Activated CD4-positive, CD25-positive, alpha-beta regulatory T cell (primary cell): ENCODE measurements at places on chromosomes 2 and 18.

DNA sequence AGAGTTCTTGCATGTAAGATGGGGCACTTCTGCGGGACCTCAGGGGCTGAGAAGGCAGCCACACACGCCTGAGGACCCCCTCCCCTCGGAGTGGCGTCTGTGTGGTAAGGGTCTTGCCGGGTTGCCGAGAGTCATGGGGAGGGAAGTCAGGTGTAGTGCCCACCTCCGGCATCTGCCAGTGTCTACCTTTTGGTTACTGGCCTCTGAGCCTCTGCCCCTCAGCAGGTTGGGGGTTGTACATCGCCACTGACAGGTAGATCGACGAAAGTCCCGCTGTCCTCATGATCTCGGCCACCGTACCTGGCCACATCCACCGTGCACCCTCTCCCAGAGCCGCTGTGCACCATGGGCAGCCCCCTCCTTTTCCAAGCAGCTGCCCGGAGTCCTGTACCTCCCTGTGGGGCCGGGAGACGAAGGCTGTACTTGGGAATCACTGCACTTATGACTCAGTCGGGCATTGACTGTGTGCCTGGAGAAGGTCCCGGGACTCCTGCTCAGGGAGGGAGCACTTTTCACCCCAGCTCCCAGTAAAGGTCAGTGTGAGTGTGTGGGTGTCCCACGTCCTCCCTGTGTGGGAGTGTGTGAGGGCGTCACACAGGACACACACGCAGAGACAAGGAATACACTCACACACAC is 332.4 kb upstream of the MYT1L start:
- no peak for DNase-seq

GRCh38 chr2:122639711-122640110 is 884.3 kb downstream of the TSN start:
- DNase-seq, result no peak

GRCh38 chr2:37618326-37618725 is 53.1 kb downstream of the CDC42EP3 start:
- DNase-seq, result no peak

DNA sequence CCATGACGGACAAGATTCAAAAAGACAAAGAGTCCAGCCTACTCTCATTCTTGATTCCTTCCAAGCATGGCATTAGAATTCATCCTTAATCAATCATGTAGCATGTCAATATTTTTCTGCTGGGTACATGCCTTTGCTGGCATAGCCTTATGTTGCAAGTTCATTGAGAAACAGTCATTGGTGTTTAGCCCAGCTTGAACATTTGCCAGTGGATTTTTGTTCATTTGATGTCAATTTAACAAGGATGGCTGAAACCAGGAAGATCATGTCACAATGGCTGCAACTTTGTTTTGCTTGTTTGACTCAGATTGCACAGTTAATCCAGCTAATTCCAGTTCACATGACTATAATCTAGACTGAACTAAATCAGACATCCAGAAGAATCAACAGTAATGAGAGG is 1132.2 kb downstream of the LRP1B start:
- DNase-seq, result no peak

DNA sequence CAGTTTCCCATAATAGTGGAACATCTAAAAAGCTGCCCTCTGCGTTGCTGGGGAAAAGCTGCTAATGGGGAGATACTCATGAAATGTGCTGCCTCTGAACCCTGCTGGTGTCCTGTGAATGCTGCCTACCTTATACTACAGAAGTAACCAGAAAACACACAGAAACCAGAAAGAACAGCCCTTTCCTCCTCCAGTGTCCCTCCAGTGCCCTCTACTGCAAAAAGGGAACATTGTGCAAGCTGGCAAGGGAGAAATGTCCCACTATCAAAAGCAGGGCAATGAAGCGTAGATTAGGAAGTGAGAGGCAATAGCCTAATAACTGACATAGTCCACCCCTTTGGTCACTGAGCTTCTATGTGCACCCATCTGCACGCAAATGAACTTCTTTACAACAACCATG is 162.7 kb upstream of the ETAA1 start:
- no peak for DNase-seq

- no peak for DNase-seq
Observed at GRCh38 chr2:215760557-215760956, 252.8 kb downstream of the MREG start.

DNA sequence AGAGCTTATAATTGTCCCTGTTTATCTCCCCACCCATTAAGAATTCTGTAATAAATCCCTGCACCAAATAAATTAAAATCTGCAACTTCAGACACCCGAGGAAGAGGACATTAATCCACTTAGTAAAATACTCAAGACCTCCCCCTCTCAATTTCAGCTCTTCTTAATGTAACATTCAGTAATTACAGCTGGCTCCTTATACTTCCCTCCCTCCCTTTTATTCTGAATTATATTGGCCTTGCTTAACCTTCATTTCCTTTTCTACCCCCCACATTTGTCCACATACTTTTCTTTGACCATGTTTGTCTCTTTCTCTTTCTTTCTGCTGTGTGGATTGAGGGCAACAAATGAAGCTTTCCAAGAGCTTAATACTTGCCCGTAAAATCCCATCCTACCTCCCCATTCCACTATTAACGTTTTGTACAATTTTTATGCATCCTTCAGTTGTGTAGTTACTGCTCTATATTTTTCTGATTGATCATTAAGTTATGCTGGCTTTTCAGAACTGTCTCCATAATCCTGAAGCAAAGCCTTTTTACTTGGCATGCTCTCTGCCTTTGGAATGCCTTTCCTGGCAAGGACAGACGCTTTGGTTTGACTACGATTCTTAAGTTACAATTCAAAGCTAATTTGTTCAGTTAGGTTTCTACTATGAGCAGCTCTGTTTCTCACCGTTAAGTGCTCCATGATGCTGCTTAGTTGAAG is 580.1 kb downstream of the ZEB2 start:
- no peak for DNase-seq

GRCh38 chr2:41647468-41648050 is 400.3 kb upstream of the PKDCC start:
- DNase-seq, result no peak

- no peak for DNase-seq
Observed at GRCh38 chr2:48227617-48228344, 302.2 kb upstream of the STON1 start.

DNA sequence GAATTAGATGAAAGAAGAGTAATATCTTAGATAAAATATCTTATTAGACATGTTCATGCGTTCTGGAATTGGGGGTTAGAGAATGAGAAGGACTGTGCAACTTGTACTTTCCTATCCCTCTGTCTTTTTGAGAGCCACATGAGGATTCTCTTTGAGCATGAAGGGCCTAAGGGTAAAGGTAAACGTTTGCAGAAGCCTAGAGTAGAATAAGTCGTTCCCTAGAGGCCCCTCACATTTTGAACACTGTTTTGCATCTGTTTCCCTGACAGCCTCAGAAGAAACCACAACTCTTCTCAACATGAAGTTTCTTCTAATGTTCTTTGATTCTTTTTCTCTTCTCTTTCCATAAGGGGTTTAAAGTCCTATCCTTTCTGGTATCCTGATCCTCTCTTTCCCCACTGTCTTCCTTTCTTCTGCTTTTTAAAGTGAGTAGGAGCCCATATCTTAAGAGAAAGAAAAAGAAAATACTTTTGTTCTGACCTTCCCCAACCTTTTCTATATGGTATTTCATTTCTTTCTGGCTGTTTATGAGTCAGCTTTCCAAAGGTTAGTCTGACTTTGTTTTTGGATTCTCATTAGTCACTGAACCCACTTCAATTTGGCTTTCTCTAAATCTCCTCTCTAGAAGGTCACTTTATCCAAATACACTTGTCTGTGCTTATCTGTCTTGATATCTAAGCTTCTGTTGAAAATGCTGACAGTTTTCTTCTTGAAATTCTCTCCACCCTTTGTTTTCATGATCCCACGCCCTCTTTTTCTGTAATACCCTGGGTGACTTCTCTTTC is 34.8 kb downstream of the PPP1R1C start:
- no peak for DNase-seq

DNA sequence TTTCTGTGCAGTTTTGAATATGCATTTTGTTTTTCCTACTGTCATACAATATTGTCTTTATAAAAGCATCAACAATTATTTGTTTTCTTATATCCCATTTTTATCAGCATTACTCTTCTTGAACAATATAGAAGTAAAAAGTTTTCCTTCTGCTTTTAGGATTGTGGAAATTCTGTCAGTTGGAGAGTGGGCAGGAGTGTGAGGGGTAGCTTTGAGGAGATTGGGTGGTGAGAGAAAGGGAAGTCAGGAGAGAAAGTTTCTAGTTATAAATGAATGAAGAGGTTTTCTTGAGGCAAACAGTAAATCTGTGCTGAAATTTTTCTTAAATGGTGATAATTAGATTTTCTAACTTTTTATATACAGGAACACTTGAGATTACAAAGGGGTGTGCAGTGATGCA is 151.7 kb upstream of the NOSTRIN start:
- no peak for DNase-seq

DNA sequence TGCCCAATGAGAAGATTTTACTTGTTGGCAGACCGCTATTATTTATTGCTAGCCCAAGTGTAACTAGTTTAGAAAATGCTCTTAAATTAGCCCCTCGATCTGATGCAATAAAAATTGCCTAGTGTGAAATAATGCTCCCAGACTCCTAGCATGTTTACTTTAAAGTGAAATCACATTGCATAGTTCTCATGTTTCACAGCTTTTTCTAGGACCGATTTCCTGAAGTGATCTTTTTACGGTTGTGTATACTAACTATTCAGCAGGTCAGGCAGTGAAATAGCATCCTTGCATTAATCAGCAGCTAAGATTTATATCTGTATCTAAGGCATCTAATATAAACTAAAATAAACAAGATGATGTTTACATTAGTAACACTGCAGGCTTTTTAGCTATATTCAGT is 52.4 kb downstream of the PMS1 start:
- DNase-seq, result no peak

DNA sequence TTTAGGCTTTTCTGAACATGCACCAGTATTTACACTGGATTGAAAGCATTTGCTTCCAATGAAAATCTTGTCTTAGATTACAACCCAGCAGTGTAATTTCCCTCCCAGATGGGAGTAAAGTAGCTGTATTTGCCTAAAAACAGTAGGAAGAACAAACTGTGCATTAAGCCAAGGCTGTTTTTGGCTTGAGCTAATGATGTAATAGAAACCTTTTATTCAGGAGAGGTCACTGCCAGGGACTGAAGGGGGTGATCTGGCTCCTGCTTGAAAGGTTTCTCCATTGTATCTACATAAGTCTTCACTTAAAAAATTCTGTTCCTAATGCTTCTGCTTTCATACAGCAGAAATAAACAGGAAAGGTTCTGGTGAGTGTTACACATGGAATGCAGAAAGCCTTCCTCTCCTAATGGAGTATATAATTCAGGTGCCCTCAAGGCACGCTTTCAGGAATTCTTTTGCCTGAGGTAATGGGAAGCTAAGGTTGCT is 74.4 kb downstream of the MEIS1 start:
- no peak for DNase-seq

GRCh38 chr18:36724591-36725001 is 104.2 kb downstream of the TPGS2 start:
- DNase-seq, result no peak

- no peak for DNase-seq
Observed at GRCh38 chr2:151670846-151671597, 63.3 kb downstream of the NEB start.

GRCh38 chr18:68608851-68609490 is 105.9 kb downstream of the TMX3 start:
- DNase-seq, result no peak

DNA sequence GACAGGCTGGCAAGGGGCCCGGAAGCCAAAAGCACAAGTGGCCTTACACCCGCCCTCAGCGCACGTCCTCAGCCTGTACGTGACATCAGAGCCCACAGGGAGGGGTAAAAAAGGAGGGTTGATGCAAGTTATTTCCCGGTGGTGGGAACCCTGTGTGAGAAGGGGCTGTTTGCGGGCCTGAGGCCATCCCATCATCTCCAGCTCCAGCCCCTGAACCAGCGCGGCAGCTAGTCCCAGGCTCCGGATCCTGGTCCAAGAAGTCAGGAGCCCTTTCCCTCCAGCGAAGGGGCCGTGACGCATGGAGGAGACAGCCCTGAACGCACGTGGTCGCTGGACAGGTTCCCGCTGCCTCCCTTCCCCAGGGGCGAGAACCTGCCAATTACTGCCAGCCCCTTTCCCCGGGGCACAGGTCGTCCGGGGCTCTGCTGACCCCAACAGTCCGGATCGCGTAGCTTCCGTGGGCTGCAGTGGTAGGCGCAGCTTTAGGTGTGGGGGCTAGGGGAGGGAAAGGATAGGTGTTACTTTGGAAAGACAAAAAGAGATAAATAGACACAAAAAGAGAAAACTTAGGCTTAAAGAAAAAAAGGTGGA is 1.3 kb upstream of the LRP2 start:
- DNase-seq, result no peak

- DNase-seq, result no peak
Observed at GRCh38 chr2:8615252-8615575, 66.6 kb upstream of the ID2 start.

- DNase-seq, result no peak
Observed at GRCh38 chr2:424306-425171, 136.6 kb upstream of the ALKAL2 start.

- no peak for DNase-seq
Observed at GRCh38 chr2:10255189-10256030, 47.3 kb upstream of the HPCAL1 start.

DNA sequence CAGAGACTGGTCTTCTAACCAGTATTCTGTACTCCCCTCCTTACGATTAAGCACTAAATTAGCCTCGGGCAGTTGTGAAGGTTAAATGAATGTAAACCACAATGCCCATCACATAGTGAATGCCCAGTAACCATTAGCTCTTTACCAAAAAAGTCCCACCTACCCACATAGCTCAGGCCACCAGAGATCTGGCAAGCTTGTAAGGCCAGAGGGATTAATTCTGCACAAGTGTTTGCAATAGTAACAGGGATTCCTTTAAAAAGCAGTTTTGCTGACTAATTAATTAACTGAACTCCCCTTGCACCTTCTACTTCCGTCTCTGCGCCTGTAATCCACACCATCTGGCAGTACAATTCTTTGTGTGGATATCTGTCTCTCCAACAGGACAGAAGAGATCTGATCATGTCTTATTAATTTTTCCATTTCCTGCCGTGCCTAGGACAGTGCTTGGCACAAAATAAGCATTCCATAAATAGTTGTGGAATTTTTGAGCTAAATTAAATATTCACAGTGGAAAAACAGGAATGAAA is 36.2 kb upstream of the IGFBP2 start:
- no peak for DNase-seq

DNA sequence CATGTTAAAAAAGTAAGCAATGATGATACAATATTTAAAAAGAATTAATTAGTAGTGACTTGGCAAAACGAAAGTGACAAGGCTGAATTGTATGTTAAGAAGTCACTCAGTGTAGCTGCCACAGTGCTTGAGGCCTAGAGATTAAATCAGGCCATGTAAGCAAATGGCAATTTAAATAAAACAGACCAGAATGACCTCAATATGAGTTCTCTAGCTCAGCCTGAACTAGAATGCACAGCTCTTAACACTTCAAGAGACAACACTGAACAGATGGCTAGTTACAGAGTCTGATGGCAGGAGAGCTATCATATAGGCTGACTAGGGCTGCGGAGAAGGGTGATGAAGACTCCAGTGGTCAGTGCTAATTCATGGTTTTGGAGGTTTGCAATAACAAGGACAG is 117.9 kb upstream of the ZBTB14 start:
- DNase-seq, result no peak

- DNase-seq, result no peak
Observed at GRCh38 chr2:69436596-69436937, 668 bp downstream of the NFU1 start.
